ENCODE measurements at places on chromosomes 3 and 15.

GRCh38 chr15:27091270-27091940 lies 120.4 kb downstream of the GABRG3 start:
- DNase-seq: no peak

DNA sequence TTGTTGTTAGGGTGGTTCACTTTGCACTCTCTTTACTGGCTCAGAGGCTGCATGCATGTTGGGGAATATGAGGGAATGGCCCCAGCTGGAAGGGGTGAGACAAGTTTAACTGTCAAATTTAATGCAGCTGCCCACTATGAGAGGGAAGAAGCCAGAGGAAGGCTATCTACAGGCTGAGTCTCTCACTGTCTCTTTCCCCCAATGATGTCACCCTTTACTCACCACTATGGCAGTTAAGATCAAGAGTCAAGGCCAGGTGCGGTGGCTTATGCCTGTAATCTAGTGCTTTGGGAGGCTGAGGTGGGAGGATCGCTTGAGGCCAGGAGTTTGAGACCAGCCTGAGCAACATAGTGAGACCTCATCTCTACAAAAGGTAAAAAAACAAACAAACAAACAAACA lies 12.2 kb upstream of the RBMS3 start:
- no peak for DNase-seq

DNA sequence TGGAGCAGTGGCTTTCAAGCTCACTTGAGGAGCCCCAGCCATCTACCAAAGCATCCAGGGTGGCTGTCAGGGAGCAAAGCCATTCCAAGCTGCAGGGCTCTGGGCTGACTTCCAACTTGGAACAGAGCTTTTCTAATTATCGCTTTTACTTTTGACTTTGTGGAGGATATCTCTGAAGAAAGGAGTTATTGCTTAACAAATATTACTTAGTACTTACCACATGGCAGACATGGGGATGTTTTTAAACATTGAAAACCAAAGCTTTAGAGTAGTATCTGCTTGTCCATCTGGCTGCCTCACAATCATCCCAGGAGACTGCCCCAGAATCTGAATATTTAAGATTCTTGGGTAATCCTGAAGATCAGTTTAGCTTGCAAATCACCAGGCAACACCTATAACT lies 8.9 kb downstream of the TAGLN3 start:
- DNase-seq: no peak

DNA sequence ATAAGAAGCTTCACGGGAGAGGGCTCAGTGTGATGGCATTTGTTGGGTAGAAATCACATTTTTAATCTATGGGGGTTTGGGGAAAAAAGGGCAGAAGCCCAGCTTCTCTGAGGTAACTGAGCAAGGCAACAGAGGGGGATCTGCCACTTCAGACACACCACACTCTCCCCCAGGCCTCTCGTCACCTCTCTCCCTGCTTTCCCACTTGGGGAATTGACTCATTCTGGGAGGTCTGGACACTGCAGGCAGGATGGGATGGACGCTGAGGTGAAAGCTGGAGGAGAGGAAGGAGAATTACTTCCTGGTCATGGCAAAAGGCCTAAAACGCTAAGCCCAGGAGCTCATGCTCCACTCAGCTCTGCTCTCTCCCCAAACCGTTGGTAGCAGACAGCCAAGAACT lies 33.2 kb downstream of the MYO5C start:
- DNase-seq: no peak

GRCh38 chr15:81725590-81725989 lies 320.2 kb downstream of the MEX3B start:
- no peak for DNase-seq

- no peak for DNase-seq
These were observed 539.1 kb downstream of the UNC13C start for GRCh38 chr15:54517366-54517765.

DNA sequence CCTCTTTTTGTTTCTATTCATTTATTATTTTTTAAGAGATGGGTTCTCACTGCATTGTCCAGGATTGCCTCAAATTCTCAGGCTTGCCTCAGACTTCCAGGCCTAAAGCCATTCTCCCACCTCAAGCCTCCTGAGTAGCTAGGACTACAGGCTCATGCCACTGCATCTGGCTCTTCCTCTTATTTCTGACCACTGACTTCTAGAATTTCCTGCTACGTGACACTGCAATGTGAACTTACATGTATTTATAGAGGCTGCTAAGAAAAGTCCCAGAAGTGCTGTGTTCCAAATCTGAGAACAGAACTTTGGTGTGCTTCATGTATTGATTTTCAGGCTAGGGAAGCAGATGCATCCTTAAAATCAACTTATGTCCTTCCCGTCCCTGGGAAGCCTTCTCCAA lies 407.4 kb downstream of the RSL24D1 start:
- no peak for DNase-seq

Measured in activated T-cell treated with anti-CD3 and anti-CD28 coated beads for 48 hours (primary cell).